ENCODE measurements at places on chromosomes 5 and 9.

- peak; percentile 80 for DNase-seq
These were observed 159.5 kb downstream of the C9orf152 start for GRCh38 chr9:110048403-110048975.

- DNase-seq = no peak
These were observed 106.4 kb upstream of the ASTN2 start for GRCh38 chr9:117521293-117521692.

DNA sequence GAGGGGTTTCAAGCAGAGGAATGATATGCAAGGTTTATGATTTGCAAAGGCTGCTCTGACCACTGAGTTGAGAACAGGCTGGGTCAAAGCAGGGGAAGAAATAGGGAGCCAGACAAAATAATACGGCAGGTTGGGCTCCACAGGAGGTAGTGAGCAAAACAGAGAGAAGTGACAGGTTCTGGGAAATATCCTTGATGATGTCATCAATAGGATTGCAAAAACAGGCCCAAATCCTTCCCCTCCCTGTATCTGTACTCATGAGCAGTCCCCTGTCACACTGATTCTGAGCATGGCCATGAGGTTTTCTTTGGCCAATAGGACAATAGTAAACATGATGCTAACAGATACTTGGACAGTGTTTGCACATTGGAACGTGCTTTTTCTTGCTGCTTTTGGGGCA, 471.8 kb upstream of the BRINP1 start:
- DNase-seq = no peak

- peak; percentile 54 for DNase-seq
These were observed 150.9 kb downstream of the ADGRV1 start for GRCh38 chr5:90709323-90710155.

DNA sequence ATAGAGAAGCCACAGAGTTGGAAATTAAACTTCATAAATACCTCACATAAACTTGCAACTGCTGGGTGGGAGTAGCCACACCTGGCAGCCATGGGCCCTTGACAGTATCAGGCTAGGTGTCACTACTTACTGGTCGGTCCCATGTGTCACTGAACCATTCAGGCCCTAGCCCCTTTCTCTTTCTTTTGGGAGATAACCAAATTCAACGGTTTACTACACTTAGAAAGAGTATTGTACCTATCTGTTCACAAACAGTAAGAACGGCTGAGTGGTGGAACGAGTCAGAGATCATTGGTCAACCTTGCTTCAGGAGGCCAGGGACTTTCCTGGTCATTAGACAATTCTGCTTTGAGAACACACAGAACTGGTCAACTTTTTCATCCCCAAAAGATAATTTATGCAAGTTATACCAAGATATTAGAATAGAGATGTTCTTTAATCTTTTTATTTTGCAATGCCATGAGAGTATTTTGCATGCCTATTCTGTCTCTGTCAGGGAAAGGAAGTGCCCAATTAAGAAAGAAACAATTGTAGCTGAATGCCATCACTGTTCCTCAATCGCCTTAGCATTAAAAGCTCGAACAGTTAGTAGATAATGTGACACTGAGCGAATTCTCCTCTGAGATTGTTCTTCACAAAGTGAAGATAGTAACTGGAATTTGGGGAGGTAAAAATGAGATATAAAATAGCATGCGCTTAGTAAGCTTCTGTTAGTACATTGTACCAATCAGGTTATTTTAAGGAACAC, 50.9 kb downstream of the GOLPH3 start:
- DNase-seq = no peak

DNA sequence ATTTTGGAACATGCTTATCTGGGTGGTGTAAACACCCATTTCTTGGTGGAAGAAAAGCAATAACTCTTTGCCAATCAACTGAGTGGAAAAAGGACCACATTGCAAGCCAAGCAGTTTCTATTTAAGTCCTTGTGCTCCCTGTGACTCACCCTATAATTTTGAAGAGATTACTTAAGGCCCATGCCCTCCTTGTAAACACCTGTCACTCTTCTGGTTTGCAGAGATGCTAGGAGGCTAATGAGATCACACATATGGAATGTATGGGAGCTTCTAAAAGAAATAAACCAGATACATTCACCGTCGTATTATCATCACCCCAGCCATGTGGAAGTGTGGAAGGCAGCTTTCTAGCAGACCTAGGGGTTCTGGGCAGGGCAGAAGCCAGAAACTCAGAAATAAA, 337.1 kb downstream of the GADD45G start:
- DNase-seq = peak; percentile 84

DNA sequence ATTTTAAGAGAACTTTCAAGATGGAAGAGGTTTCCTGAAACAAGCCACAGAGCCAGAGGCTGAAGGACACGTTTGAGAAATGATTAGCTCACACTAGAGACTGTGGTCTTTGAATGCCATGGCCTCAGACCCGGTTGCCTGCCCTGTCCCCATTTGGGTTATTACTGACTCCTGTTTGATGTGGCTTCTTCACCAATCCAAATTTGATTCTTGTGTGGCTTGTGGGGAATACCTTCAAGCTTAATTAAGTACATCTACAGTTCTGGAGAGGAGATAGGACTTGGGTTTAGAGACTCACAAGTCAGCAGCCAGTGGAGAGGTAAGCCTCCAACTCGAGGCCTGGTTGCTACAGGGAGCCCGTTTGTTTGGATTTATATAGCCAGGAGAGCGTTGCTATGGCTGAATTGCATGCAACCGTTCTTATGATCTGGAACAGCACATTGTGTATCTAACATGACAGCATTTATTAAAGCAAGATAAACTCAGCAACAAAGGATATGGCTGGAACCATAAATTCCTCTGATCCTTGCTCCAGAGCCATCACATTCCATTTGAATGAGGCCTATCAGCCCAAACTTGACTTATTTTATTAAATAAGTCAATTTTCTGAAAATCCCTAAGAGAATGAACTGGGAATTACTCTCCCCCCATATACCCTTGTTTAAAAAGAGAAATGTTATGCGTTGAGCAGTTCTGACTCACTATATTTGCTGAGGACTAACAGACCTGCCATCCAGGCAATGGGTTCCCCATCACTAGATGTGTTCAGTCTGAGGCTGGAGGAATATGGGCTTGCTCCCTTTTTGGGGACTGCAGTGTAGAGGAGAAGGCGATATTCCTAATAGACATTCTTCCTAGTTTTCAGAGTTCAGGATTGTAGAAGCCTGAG, 88.4 kb upstream of the TNFSF8 start:
- DNase-seq = peak; percentile 95

DNA sequence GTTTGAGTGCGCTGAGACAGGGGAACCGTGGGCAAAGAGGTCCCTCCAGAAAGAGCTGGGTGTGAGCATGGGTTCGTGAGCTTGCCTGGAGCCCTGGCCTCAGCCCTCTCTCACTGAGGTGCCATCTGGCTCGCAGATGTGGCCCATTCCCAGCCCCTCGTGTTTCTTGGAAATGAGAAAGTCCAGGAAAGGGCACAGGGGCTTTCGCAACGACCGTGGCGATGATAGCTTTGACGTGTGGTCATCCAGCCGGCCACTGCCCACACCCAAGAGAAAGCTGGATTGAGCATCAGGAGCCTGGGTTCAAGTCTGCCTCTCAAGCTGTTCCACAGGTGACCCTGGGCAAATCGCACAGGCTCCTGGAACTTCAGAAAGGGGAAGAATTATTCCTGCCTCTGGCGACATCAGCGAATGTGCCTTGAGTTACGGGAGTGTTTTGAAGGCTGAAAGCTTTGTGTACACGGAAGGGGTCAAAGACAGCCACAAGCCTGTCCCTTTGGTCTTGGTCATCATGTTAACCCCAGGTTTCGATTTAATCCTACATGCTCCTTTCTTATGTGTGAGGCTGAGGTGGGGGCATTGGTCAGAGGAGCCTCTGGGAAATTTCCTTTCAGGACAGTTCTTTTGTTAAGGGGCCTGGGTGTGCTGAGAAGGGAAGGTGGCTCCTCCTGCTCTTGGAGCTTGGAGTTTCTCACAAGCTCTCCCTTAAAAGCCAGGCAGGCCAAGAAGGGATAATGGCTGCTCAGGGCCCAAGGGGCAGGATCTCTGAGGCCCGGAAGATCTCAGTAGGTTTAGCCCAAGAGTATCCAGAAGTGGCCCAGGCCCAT, 41.7 kb upstream of the IL17B start:
- DNase-seq = no peak

DNA sequence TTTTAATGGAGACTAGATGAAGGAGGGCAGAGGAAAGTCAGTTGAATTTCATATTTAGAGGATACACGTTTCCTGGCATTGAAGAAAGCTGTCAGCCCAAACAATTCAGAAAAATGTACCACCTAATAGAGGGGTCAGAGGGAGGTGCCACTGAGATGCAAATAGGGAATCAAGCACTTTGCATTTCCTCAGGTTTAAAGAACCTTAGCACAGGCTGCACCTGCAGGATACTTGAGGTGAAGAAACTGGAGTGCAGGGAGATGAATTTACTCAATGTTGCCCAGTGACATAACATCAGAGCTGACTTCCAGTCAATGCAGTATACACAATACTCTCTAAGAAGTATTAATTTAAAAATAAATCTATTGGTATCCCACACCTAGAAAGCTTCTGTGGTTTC, 67.0 kb upstream of the MAST4 start:
- DNase-seq = no peak

DNA sequence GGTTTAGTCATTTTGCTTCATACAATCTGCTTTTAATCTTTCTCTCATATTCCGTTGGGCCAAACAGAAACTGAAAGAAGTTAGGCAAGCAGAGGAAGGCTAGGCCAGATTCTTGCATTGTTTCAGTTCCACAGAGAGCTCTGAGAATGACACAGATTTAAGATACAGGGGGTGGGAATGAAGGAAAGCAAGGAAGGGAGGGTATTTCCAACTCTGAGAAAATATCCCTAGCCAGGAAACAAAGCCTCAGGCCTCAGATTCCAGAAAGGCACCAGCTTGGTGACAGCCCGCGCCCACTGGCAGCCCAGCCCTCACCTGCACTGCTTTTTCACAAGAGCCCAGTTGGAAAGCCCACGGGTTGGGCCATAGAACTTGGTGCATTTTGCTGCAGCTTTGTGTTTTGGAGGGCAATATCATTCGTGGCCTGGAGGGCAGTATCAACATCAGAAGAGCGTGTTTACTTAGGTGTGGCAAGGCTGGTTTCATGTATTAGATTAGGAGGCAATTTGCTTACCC, 63.5 kb downstream of the ENC1 start:
- DNase-seq = peak; percentile 65

DNA sequence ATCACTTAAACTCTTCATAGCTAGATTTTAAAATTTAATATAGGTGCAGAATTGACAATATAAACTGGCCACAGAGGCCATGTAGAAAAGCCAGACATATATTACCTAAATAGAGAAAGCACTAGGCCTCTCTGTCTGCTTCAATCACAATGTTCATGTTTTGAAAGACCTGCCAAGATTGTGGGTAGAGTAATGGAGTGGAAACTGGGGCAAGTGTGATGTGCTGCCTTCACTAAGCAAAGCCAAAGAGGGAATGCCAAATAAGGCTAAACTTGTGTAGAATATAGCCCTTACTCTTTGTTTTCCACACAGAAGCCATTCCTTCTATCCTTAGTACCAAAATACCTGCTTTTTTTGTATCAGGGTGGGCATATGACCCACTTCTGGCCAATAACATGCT, 15.1 kb upstream of the ISOC1 start:
- no peak for DNase-seq

DNA sequence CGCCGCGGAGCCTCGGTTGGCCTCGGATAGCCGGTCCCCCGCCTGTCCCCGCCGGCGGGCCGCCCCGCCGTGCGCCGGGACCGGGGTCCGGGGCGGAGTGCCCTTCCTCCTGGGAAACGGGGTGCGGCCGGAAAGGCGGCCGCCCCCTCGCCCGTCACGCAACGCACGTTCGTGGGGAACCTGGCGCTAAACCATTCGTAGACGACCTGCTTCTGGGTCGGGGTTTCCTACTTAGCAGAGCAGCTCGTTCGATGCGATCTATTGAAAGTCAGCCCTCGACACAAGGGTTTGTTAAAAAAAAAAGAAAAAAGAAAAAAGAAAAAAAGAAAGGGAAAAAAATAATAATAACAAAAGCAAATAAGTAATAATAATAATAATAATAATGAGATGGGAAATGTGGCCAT, 112.8 kb downstream of the GCNT1 start:
- DNase-seq = no peak

DNA sequence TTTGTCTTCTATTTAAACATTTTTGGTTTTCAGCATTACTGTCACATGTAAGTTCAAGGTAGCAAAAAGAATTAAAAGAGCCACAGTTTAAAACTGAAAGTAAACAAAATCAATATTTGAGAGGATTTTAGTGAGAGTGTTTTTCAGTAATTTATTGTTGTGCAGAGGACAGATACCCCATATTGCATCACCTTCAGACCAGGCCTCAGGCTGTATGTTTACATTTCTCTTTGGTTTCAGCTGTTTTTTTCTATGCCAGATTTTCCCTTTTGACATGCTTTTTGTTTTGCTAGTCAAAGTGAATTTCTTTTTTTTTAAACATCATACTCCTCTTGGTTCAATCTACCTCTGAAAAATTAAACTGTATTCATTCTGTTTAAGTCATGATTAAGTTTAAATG, 47.2 kb downstream of the MAST4 start:
- no peak for DNase-seq

DNA sequence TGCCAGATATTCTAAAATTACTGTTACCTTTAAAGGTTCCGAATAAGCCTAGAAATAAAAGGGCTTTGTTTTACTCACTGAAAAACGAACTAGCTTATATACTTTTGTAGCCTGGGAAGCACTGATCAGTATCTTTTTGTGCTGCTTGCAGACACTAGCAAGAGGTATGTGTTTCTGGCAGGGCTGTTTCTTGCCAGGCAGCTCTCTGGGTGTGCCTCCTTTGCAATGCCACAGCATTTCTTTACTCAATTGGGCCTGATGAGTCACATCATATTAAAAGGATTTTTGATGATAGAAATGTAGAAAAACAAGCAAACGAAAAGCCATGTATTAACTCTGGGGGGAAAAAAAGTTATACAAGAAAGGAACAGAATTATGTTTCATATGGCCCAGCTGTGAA, 35.6 kb downstream of the CD180 start:
- peak; percentile 65 for DNase-seq

GRCh38 chr9:99166149-99166548, 55.6 kb downstream of the ALG2 start:
- no peak for DNase-seq

- no peak for DNase-seq
These were observed 95.2 kb downstream of the MVB12B start for GRCh38 chr9:126421567-126422428.

DNA sequence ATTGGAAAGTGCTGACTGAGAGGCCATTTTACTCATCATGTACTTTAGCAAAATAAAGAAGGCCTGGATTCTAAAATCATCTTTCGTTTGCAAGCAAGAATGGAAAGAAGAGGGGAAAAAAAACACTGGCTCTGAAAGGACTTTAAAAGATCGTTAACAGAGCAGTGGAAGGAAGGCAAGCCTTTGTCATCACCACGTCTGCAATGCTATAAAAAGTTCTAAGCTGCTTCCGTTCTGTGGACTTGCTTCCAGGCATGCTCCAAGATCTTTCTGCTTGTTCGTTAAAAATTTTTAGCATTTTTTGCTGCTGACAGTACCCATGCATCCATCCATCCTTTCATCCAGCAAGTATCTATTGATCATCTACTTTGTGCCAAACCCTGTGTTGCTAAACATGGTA, 226.5 kb downstream of the GABBR2 start:
- DNase-seq = peak; percentile 71
